ENCODE measurements at places on chromosomes 6 and 20.

DNA sequence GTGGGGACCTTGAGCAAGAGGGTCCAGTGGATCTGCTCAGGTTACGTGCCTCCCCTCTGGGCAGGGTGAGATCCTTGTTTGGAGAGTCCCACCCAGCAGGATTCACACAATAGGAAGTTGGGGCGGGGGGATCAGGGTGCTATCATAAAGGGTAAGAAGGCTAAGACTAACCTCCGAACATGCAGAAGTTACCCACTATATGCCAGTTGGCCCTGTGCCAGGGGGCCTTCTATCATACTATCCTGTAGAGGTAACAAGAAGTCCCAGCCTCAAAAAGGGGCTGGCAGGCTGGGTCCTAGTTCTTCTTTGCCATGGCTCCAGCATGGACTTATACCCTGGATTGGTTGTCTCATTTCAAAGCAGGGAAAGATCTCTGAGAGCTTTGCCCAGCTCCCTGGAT, 94.1 kb downstream of the CDH26 start:
- no peak for DNase-seq

- peak; percentile 94 for DNase-seq
Observed at GRCh38 chr20:37123441-37123840, 27.6 kb upstream of the RBL1 start.

DNA sequence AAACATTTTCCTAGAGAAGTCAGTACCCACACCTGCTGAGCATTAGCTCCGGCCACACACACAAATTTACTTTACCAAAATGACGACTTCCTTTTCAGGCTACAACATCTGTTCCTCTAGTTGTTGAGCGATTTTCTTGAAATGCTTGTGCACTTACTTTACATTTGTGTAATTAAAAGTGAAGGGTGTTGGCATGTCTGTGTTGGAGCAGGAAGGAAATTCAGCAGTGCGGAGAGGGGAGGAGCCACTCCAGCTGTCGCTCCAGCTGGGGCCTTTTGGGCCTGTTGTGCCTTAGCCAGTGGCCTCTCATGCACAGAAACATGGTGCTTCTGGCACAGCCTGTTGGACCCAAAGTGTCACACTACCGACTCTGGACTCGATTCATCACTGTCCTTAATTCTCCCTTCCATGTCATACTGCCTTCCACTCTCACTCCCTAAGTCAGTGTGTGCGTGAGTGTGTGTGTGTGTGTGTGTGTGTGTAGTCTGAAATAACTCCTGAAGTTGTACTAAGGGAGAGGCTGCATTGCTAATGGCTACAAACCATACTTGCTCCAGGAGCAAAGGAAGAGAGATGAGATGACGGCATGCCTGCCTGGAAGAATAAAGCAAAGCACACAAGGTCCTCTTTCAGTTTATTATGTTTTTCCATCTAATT, 191.8 kb upstream of the ARG1 start:
- no peak for DNase-seq

- peak; percentile 89 for DNase-seq
Observed at GRCh38 chr6:31396422-31397152, 6.8 kb upstream of the MICA start.

DNA sequence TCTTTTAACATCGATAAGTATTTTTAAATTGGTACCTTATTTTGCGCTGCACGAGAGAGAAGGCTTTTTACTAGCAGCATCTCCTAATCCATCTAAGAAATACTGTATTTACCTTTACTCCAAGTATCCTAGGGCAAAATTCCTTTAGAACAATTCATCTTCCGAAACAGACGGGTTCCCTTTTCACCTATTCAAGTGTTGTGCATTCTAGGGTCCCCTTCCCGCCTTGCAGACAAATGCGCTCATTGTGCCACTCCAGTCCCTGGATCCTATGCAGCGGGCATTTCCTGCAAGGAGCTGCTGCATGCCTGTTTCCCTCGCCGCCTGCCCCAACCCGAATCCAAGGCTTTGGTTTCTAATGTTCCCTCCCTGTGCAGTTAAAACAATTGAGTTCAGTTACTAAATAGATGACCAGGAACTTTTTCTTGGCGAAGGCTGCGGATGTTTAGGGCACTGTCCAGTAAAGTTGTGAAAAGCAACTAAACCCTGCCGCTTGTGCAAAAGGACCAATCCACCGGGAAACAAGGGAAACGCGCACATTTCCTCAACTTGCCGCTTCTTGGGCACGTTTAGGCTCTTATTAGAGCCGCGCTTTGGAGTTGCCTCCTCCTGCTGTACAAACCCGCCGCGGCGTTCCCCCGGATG, 556 bp upstream of the SCAF8 start:
- peak; percentile 18 for DNase-seq

DNA sequence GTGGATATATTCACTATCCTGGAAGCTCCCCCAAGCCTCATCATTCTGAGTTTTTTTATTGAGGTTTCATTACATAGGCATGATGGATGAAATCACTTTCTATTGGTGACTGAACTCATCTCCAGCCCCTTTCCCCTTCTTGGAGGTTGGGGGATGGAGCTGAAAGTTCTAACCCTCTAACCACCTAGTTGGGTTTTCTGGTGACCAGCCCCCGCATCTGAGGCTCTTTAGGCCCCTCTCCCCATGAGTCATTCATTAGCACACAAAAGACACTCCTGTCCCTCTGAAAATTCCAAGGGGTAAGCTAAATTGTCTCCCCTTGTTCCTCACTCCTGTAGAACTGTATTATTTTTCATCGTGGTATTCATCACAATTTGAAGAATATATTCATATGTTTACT, 33.3 kb downstream of the GFRA4 start:
- DNase-seq = no peak

DNA sequence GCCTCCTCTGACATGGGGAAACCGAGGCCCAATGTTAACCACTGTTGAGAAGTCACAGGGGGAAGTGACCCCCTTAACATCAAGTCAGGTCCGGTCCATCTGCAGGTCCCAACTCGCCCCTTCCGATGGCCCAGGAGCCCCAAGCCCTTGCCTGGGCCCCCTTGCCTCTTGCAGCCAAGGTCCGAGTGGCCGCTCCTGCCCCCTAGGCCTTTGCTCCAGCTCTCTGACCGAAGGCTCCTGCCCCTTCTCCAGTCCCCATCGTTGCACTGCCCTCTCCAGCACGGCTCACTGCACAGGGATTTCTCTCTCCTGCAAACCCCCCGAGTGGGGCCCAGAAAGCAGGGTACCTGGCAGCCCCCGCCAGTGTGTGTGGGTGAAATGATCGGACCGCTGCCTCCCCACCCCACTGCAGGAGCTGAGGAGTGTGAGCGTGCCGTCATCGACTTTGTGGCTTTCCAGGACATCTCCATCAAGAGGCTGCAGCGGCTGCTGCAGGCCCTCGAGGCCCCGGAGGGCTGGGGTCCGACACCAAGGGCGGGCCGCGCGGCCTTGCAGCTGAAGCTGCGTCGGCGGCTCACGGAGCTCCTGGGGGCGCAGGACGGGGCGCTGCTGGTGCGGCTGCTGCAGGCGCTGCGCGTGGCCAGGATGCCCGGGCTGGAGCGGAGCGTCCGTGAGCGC, 1.6 kb downstream of the TNFRSF6B start:
- DNase-seq = no peak

- no peak for DNase-seq
Observed at GRCh38 chr6:111842271-111842822, 30.9 kb downstream of the FYN start.

DNA sequence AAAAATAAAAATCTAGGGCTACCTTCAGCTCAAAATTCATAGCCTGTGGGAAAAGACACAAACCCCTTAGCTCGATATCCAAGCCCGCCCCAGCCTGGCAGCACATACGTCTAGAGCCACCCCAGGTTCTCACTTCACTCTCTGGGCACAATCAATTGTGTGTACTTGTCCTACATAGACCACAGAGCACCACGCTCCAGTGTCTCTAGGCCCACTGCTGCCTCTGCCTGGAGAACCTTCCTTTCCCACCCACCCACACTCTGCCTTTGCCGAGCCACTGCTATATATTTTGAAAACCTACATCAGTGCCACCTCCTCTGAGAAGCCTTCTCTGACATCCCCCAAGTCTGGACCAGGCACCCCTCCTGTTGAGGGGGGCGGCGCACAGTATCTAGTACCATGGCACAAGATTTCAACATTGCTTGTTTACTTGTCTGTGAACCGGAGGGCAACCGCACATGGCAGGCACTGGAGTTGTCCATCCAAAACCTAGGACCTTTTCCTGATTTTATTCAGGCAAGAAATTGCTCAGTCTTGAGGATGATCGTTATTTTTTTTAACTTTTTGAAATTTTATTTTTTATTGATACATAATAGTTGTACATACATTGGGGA, 141.5 kb downstream of the UNC5CL start:
- DNase-seq = no peak

GRCh38 chr6:139290787-139291311, 949 bp downstream of the TXLNB start:
- peak; percentile 82 for DNase-seq

DNA sequence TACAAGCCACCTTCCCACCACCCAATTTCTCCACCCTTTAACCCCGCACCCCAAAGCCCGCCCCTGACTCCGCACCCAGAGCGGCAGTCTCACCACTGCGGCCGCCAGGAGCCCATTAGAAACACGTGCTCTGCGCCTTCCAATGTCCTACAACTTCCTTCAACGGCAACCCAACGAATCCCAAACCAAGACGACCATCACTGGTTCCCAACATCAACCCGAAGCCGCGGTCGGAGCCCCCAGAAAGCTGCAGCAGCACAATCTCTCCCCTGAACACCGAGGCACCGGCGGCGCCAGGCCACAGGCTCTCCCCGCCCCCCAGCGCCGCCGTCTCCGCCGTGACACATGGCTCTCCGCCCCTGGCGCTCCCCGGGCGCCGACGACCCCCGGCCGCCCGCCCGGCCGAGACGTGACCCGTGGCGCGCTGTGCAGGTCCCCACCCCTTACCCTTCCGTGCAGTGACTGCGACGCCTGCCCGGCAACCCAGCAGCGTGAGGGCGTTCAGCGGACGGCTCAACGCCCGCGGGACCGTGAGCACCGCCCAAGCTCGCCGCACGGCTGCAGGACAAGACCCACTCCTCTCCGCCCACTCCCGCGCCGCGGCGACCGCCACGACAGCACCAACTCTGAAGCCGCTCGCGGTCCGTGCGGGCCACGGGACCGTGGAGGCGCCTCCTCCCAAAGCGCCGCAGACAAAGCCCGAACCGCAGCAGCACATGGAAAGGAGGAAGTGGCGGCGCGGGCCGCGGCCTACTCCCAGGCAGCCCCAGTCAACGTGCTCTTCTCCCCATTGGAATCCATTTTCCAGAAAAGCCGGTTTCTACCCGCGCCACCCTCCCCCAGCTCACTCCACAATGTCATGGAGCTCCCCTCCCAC, 551 bp downstream of the SYNCRIP start:
- peak; percentile 80 for DNase-seq

GRCh38 chr6:46281110-46281509, 110.3 kb upstream of the ENPP5 start:
- DNase-seq = no peak

All from inflammatory macrophage (primary cell).